LoVo (cell line): ENCODE measurements at places on chromosomes 1 and 21.

DNA sequence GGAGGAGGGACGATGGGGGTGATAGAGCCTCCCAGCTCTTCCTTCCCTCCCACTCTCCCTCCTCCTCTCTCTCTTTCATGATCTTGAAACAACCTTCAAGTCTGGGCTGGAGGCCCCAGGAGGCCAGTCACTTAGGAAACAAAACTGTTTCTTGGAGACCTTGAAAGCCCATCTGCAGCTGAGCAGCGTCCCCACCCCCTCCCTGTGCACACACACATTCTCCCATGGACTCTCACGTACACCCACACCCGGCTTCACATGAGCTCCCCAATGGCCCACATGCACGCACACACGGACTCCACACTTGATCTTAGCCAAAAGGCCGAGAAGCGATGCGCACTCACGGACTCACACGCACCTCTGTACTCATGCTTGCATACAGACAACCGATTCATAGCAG, 3.2 kb upstream of the ATP1A2 start:
- no peak for DNase-seq

DNA sequence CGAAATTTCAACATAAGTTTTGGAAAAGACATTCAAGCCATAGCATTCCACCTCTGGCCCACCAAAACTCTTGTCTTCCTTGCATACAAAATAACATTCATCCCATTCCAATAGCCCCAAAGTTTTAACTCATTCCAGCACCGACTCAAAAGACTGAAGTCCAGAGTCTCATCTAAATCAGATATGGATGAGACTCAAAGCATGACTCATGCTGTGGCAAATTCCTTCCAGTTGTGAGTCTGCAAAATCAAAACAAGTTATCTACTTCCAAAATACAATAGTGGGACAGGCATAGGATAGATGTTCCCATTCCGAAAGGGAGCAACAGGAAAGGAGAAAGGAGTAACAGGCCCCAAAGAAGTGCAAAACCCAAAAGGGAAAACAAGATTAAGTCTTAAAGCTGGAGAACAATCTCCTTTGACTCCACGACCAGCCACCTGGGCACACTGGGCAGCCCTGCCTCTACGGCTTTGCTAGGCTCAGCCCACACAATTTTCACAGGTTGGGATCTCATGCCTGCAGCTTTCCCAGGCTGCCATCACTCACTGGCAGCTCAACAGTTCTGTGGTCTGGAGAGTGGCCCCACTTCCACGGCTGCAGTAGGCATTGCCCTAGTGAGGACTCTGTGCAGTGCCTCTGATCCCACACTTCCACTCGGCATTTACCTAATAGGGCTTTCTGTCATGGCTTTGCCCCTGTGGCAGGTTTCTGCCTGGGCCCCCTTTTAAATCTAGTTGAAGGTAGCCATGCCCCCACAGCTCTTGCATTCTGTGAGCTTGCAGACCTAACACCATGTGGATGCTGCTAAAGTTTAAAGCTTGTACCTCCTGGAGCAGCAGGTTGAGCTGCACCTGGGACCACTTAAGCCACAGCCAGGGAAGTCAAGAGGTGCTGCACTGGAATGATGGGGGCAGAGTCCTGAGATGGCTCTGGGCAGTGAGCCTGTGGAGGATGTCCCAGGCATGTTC, 51.0 kb downstream of the RUNX3 start:
- no peak for DNase-seq

GRCh38 chr21:21010228-21010627, 12.0 kb downstream of the NCAM2 start:
- DNase-seq, result no peak

DNA sequence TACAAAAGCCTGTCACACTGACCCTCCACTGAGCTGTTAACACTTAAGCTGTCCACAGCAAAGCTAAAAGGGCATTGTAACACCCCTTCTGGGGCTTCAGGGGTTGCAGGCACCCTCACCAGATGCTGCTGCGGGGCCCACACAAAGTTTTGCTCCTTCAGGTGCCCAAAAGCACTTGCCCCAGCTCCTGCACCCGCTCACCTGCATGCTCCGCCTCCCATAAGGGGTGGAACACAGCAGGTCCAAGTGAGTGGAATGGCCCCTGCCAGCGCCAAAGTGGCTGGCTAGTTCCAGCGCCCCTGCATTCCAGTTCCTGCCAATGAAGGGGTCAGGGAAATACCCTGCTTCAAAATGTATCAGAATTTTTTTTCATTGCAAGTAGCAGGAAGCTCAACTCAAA, 7.3 kb upstream of the RBP7 start:
- no peak for DNase-seq

DNA sequence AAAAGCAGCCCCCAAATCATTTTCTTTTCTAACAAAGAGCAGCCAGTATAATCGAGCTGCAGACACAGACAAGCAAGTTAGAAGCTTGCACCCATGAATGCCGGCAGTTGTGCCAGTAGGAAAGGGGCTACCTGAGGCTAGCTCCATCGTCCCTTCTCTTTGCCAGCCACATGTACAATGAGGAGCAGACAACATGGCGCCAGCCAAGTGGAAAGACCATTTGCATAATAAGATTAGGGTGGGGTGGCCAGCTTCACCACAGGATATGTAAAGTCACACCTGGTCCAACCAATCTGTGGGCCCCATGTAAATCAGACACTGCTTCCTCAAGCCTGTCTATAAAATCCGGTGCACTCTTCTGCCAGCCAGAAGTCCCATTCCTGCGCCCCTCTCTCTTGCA, 103.7 kb downstream of the CCDC185 start:
- no peak for DNase-seq
